ENCODE measurements at places on chromosomes 11 and 22. TPM values are rescaled to one million over a fixed set of nuclear protein-coding genes. Genes with fewer than 3 reads are reported as not detected.

Gene SHISAL1
- 52.5 TPM for total RNA-seq

GRCh38 chr11:80856066-80856465 lies 1415.2 kb upstream of the TENM4 start:
- no peak for DNase-seq
- no peaks in the 10 kb centered on the region for H3K4me1 ChIP-seq
- no peaks in the 10 kb centered on the region for H3K36me3 ChIP-seq
- no peaks in the 10 kb centered on the region for H3K27me3 ChIP-seq
- H3K27ac ChIP-seq = no peak overlapping the region
- H3K4me3 ChIP-seq = no peak overlapping the region

GRCh38 chr11:113932788-113933187 lies 28.2 kb downstream of the HTR3B start:
- DNase-seq = no peak
- H3K27me3 ChIP-seq = no peaks in the 10 kb centered on the region
- no peak overlapping the region for H3K4me3 ChIP-seq

Gene MRGPRE
- under 0.01 TPM for total RNA-seq

Gene RPLP2
- total RNA-seq = 386 TPM

DNA sequence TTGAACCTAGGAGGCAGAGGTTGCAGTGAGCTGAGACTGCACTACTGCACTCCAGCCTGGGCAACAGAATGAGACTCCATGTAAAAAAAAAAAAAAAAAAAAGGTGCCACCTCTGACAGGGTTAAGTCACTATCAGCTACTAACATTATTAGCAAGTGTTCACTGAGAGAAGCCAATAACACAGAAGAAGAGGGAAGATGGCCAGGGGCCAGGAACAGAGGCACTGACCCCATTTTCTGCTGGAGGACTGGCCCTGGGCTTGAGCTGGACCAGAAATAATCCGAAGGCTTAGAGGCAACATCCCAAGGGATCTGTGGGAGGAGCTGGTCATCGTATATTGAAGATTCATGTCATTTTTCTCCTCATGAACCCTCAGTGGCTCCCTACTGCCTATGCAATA lies 5.0 kb downstream of the SLC5A1 start:
- no peak for DNase-seq
- no peaks in the 10 kb centered on the region for H3K36me3 ChIP-seq
- no peak overlapping the region for H3K27ac ChIP-seq
- peaks cover 33% of the 10 kb centered on the region for H3K27me3 ChIP-seq
- peaks cover 10% of the 10 kb centered on the region for H3K4me1 ChIP-seq
- H3K4me3 ChIP-seq = no peak overlapping the region

DNA sequence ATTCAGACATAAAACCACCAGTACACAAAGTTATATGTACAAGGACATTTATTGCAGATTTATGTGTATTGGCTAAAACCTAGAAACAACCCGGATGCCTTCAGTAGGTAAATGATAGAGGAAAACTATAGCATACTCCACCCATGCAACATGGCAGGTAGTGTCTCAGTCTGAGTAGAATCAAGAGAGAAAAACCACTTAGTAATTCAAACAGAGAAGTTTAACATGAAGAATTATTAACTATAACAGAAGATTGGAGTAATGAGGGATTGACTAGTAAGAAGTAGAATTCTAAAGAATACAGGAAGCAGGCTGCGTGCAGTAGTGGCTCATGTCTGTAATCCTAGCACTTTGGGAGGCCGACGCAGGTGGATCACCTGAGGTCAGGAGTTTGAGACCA lies 16.2 kb upstream of the SPTY2D1 start:
- H3K27ac ChIP-seq = no peak overlapping the region
- H3K4me3 ChIP-seq = no peak overlapping the region
- DNase-seq = no peak
- no peaks in the 10 kb centered on the region for H3K27me3 ChIP-seq
- H3K36me3 ChIP-seq = no peaks in the 10 kb centered on the region
- H3K4me1 ChIP-seq = no peaks in the 10 kb centered on the region

Gene IGSF9B
- total RNA-seq = 0.36 TPM

DNA sequence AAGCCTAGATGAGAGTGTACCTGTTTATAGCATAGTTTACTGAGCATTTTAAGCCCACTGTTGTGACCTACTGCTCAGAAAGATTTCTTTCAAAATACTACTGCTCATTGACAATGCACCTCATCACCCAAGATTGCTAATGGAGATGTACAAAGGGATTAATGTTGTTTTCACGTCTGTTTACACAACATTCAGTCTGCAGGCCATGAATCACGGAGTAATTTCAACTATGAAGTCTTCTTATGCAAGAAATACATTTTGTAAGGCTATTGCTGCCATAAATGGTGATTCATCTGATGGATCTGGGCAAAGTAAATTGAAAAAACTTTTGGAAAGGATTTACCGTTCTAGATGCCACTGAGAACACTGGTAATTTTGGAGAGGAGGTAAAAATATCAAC lies 112.9 kb downstream of the KIF18A start:
- no peaks in the 10 kb centered on the region for H3K27me3 ChIP-seq
- DNase-seq = peak; percentile 21
- peaks cover 17% of the 10 kb centered on the region for H3K4me1 ChIP-seq
- H3K4me3 ChIP-seq = no peak overlapping the region
- no peak overlapping the region for H3K27ac ChIP-seq
- H3K36me3 ChIP-seq = no peaks in the 10 kb centered on the region

GRCh38 chr22:40221055-40221414 lies 43.3 kb downstream of the TNRC6B start:
- no peaks in the 10 kb centered on the region for H3K27me3 ChIP-seq
- no peaks in the 10 kb centered on the region for H3K36me3 ChIP-seq
- no peak overlapping the region for H3K27ac ChIP-seq
- DNase-seq = no peak
- H3K4me3 ChIP-seq = no peak overlapping the region

GRCh38 chr11:123321636-123322035 lies 108.4 kb upstream of the GRAMD1B start:
- no peak overlapping the region for H3K27ac ChIP-seq
- no peak overlapping the region for H3K4me3 ChIP-seq
- no peak for DNase-seq
- H3K4me1 ChIP-seq = no peaks in the 10 kb centered on the region
- peaks cover 42% of the 10 kb centered on the region for H3K27me3 ChIP-seq

- no peaks in the 10 kb centered on the region for H3K36me3 ChIP-seq
- no peaks in the 10 kb centered on the region for H3K27me3 ChIP-seq
- H3K4me1 ChIP-seq = peaks cover 36% of the 10 kb centered on the region
- H3K4me3 ChIP-seq = no peak overlapping the region
- H3K27ac ChIP-seq = peak overlapping the region; percentile 8
These were observed 33.3 kb downstream of the MARK2 start for GRCh38 chr11:63871962-63872799.

Gene PIH1D2
- 2.9 TPM for total RNA-seq

GRCh38 chr22:32005453-32005852 lies 37.6 kb upstream of the SLC5A1 start:
- no peak overlapping the region for H3K4me3 ChIP-seq
- no peaks in the 10 kb centered on the region for H3K36me3 ChIP-seq
- H3K4me1 ChIP-seq = no peaks in the 10 kb centered on the region

DNA sequence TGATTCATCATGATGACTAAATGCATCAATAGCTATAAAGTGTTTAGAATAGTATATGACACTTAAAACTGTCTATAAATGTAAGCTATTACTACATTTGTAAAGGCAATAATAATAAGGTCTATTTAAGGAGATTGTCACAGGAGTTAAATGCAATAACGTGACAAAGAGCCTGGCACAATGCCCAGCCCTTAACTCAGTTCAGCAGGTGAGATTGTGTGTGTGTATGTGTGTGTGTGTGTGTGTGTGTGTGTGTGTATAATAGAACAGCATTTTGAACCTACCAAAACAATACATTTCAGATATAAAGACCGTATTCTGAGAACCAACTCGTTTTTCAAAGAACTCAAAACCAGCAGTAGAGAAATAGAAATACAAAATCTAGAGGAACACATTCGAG lies 177.5 kb downstream of the MYO18B start:
- no peak overlapping the region for H3K27ac ChIP-seq
- no peaks in the 10 kb centered on the region for H3K36me3 ChIP-seq
- no peaks in the 10 kb centered on the region for H3K27me3 ChIP-seq
- H3K4me1 ChIP-seq = no peaks in the 10 kb centered on the region

Gene VSIG2
- total RNA-seq = not detected

DNA sequence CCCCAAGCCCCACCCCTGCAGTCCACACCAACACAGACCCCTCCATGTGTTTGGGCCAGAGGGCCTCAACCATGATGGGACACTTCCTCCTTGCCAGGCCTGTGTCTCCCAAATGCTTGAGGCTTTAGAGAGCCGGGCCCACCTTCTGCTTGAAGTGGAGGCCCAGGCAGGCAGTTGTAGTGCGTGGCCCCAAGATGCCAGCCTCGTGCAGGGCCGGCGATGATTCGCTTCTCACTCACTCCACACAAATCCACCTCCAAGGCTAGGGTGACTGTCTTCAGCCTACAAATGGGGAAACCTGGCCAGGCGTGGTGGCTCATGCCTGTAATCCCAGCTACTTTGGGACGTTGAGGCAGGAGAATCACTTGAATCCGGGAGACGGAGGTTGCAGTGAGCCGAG lies 5.7 kb downstream of the PRR5 start:
- H3K27me3 ChIP-seq = no peaks in the 10 kb centered on the region
- peak; percentile 80 for DNase-seq
- peak overlapping the region; percentile 45 for H3K27ac ChIP-seq
- H3K36me3 ChIP-seq = no peaks in the 10 kb centered on the region

Gene FOLR1
- under 0.01 TPM for total RNA-seq

Gene B4GALNT4
- total RNA-seq = 0.88 TPM

DNA sequence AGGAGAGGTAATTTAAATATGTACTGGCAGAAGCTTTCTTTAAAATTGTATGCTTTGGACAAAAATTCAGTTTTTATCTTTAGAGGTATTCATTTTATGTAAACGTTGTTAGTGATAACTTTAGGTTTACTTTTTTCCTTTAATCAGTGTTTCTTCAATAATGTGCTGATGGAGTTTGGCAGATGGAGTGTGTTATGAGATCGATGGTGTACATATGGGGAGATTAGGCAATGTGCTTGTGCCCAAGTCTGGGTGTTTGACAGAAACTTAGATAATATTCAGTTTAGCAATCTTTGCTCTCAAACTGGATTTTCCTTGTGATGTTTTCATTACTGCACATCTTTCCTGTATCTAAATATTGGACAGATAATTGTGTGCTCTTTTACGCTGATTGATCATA lies 425.4 kb downstream of the JRKL start:
- no peaks in the 10 kb centered on the region for H3K27me3 ChIP-seq
- no peak overlapping the region for H3K27ac ChIP-seq
- no peaks in the 10 kb centered on the region for H3K36me3 ChIP-seq
- no peaks in the 10 kb centered on the region for H3K4me1 ChIP-seq
- H3K4me3 ChIP-seq = no peak overlapping the region

Gene OSM
- total RNA-seq = not detected

DNA sequence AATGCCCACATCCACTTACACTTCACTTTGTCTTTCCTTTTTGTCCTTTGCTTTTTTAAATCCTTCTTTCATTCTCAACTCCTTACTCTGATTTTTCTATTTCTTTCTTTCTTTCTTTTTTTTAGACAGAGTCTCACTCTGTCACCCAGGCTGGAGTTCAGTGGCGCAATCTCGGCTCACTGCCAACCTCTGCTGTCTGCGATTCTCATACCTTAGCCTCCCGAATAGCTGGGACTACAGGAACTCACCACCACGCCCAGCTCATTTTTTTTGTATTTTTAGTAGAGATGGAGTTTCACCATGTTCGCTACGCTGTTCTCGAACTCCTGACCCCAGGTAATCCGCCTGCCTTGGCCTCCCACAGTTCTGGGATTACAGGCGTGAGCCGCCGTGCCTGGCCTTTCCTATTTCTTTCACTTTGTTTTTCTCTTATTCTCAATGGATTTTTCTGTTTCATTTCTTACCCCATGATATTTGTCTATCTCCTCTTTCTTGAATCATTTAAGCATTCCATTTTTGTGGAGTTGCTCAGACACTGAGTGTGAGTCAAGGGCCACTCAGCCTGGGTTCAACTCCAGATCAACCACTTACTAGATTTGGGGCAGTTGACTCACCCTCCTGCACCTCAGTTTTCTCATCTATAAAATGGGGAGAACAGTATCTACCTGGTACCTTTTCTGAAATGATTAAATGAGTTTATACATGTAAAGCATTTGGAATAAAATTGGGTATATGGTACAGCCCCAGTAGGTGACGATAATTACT lies 7.6 kb downstream of the KCNJ5 start:
- no peaks in the 10 kb centered on the region for H3K27me3 ChIP-seq
- H3K4me1 ChIP-seq = peaks cover 17% of the 10 kb centered on the region
- no peak overlapping the region for H3K27ac ChIP-seq
- H3K4me3 ChIP-seq = peak overlapping the region; percentile 36

- H3K4me1 ChIP-seq = peaks cover 14% of the 10 kb centered on the region
- DNase-seq = no peak
- H3K27ac ChIP-seq = peak overlapping the region; percentile 21
- H3K36me3 ChIP-seq = no peaks in the 10 kb centered on the region
These were observed 412.7 kb downstream of the ETS1 start for GRCh38 chr11:128174465-128175291.

- no peak overlapping the region for H3K4me3 ChIP-seq
- H3K36me3 ChIP-seq = no peaks in the 10 kb centered on the region
- no peaks in the 10 kb centered on the region for H3K27me3 ChIP-seq
- H3K4me1 ChIP-seq = no peaks in the 10 kb centered on the region
- no peak overlapping the region for H3K27ac ChIP-seq
These were observed 188.2 kb downstream of the METTL15 start for GRCh38 chr11:28296426-28296825.

- H3K4me1 ChIP-seq = no peaks in the 10 kb centered on the region
- peak overlapping the region; percentile 12 for H3K27ac ChIP-seq
- H3K36me3 ChIP-seq = no peaks in the 10 kb centered on the region
- no peaks in the 10 kb centered on the region for H3K27me3 ChIP-seq
- no peak overlapping the region for H3K4me3 ChIP-seq
These were observed 120.8 kb upstream of the ARHGAP20 start for GRCh38 chr11:110833033-110833484.

GRCh38 chr11:96157517-96157873 lies 185.5 kb downstream of the MAML2 start:
- no peaks in the 10 kb centered on the region for H3K27me3 ChIP-seq
- H3K27ac ChIP-seq = peak overlapping the region; percentile 98
- H3K4me1 ChIP-seq = peaks cover 61% of the 10 kb centered on the region

DNA sequence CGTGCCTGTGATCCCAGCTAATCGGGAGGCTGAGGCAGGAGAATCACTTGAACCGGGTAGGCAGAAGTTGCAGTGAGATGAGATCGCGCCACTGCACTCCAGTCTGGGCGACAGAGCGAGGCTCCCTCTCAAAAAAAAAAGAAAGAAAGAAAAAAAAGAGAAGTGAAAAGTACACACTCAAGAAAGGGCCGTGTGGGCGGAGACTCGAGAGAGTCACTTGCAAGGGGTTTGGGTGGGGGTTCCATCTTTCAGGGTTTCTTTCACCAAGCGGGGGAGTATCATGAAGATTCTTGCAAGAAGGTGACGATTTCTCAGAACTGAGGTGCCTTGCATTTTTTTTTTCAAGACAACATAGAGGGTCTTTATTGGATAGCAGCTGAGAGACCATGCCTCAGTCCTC lies 4.0 kb upstream of the IFITM5 start:
- H3K36me3 ChIP-seq = no peaks in the 10 kb centered on the region
- H3K27me3 ChIP-seq = peaks cover 5% of the 10 kb centered on the region
- peaks cover 4% of the 10 kb centered on the region for H3K4me1 ChIP-seq
- H3K27ac ChIP-seq = no peak overlapping the region

Measured in osteoblast (primary cell).